ENCODE measurements at places on chromosomes 5 and 9. TPM values are rescaled to one million over a fixed set of nuclear protein-coding genes. Genes with fewer than 3 reads are reported as not detected.

- DNase-seq: peak; percentile 22
These were observed 51.5 kb upstream of the MAP3K1 start for GRCh38 chr5:56763711-56764466.

- no peak for DNase-seq
These were observed 31.6 kb upstream of the ANKRD18A start for GRCh38 chr9:38652044-38652443.

- DNase-seq: no peak
These were observed 112.1 kb downstream of the CWC27 start for GRCh38 chr5:64880821-64881220.

IRX4 gene
- not detected for total RNA-seq

Measured in PC-3 (cell line).